ENCODE measurements at places on chromosomes 5 and 9. TPM values are rescaled to one million over a fixed set of nuclear protein-coding genes. Genes with fewer than 3 reads are reported as not detected.

Gene CLIC3
- total RNA-seq = 0.75 TPM

Gene PCDHAC2
- total RNA-seq = 0.48 TPM

Gene SLC36A2
- not detected for total RNA-seq

Gene SLC45A2
- total RNA-seq = not detected

Gene AK6
- total RNA-seq = 25.9 TPM

Gene SARDH
- total RNA-seq = 1.8 TPM

Gene SLC6A19
- total RNA-seq = not detected

Gene LRRC14B
- not detected for total RNA-seq

Gene HSD17B3
- total RNA-seq = not detected

Gene AHRR
- total RNA-seq = 2.6 TPM

Gene SOX30
- total RNA-seq = not detected

Gene RAPGEF6
- total RNA-seq = 10.0 TPM

Gene PIK3R1
- 17.4 TPM for total RNA-seq

Gene CTXN3
- not detected for total RNA-seq

Gene NSG2
- not detected for total RNA-seq

Gene MYO10
- 70.0 TPM for total RNA-seq

Gene CXCL14
- total RNA-seq = not detected

Gene LCN9
- not detected for total RNA-seq

Gene PGGT1B
- total RNA-seq = 7.2 TPM

Gene LRRC19
- total RNA-seq = not detected

Gene GHR
- 0.63 TPM for total RNA-seq

Gene PRSS3
- 5.1 TPM for total RNA-seq

Gene IFNE
- 0.34 TPM for total RNA-seq

Gene SEMA6A
- 6.3 TPM for total RNA-seq

Gene ACOT12
- total RNA-seq = not detected

Gene SHOC1
- not detected for total RNA-seq

Gene TMEM174
- not detected for total RNA-seq

Gene TSLP
- 0.29 TPM for total RNA-seq

Gene DBH
- not detected for total RNA-seq

Gene TAS2R1
- not detected for total RNA-seq

Gene ZNF484
- total RNA-seq = 9.1 TPM

Gene CYSRT1
- 3.8 TPM for total RNA-seq

Gene PCDHGA1
- 0.68 TPM for total RNA-seq

Gene TDRD7
- 11.0 TPM for total RNA-seq

Gene MUSK
- not detected for total RNA-seq

Gene ZNF169
- total RNA-seq = 4.9 TPM

Gene SPINK13
- total RNA-seq = not detected

Gene SMIM33
- total RNA-seq = not detected

Gene DND1
- 0.34 TPM for total RNA-seq

Gene TMEFF1
- 15.7 TPM for total RNA-seq

Gene CHSY3
- total RNA-seq = 1.7 TPM

Gene SH3TC2
- 7.9 TPM for total RNA-seq

Gene CCDC192
- total RNA-seq = not detected

Gene SH3GL2
- 3.5 TPM for total RNA-seq

Gene LVRN
- total RNA-seq = not detected

Gene EMB
- total RNA-seq = 15.1 TPM

Gene FSD1L
- 4.9 TPM for total RNA-seq

Gene F2RL2
- 2.0 TPM for total RNA-seq

Gene FGFR4
- total RNA-seq = 16.4 TPM

Gene ZDHHC11
- 1.3 TPM for total RNA-seq

Gene SPATA31D4
- not detected for total RNA-seq

Measured in kidney epithelial cell (primary cell).